ENCODE measurements at places on chromosomes 3 and 15.
A peak's percentile ranks its signal among the peaks of the same experiment; 100 is the strongest.

GRCh38 chr3:195260280-195260905, 10.6 kb downstream of the XXYLT1 start:
- no peak for DNase-seq

DNA sequence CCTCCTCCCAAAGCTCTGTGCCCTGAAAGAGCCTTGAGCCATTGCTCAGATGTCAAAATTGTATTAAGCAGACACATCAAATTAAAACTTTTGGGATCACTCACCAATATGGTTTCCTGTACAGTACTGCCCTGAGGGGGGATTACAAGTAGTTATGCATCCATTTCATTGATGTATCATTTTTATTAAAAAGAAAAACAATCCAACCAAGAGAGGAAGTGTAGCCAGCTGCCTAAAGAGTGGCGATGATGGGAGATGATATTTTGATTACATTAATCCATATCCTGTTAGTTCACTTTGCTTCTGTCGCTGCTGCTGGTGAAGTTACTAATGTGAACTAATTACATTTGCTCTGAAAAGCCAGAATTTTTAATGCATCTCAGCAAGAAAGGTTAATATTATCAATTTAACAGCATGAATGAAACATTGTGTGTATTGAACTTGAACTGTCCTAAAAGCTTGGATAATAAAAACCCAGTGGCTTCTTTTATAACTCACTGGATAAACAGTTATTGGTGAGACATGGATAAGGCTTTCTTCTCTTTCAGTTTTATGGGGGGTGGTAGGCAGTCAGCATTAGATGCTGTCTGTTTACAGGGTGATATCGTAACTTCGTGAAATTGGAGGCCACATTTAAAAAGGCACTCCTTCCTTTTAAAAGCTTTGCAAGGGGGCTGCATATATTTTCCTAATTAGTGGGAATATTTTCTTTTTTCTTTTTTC, 87.7 kb downstream of the IGF1R start:
- no peak for DNase-seq

DNA sequence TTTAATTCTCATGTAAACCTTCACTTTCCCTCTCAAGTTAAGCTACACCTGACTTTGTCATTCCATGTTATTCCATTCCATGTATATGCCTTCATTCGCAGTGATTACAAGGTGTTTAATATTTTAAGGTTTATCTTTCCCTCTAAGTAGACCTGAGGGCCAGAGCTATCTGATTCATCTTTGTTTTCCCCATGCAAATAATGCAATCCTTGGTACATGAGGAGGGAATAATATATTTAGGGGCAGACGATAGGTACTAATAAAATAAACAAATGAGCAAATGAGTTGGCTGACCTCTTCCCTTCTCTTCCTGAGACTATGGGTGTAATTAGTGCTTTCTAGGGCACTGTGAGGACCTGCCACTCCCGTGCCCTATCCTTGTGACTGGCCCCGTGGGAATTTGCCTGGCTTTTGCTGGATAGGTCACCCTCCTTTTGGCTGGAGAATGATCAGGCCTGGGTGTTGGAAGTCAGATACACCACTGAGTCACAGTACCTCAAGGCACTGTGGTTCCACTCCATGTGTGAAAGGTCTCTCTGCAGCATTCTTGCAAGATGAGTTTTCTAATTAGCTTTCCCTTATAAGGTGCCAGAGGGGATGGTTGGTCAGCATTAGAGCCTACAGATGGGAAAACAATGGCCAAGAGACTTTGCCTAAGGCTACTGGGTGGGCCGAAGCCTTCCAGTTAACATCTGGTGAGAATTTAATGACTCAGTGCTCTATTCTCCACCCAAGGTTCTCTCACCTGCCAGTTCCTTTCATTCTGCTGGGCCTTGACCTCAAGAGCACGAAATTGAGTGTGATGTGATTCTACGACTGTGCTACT, 183.2 kb downstream of the P3H2 start:
- no peak for DNase-seq

DNA sequence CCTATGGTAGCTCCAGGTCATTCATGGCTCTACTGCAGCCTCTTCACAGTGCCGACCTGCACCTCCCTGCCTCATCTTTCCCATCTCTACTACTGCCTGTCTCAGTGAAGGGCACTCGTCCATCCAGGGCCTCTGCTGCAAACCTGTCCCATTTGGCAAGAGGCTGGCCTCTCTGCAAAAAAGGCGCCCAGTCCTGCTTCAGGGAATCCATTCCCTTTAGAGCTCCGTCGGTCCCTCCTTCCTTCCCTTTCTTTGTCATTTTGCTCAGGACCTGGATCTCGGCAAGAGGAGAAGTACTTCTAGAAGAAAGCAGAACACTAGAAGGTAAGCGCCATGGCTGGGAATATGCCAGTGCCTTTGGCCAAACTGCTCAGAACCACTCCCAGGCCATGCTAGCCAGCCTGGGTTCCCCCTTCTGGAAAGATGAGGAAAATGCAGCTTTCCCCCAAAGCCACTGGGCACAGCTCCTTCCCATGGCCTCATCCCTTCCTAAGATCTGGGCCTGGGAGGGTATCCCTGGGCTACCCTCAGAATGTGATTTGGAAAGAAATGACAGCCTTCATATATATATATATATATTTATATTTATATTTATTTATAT, 6.4 kb upstream of the ISL2 start:
- no peak for DNase-seq

DNA sequence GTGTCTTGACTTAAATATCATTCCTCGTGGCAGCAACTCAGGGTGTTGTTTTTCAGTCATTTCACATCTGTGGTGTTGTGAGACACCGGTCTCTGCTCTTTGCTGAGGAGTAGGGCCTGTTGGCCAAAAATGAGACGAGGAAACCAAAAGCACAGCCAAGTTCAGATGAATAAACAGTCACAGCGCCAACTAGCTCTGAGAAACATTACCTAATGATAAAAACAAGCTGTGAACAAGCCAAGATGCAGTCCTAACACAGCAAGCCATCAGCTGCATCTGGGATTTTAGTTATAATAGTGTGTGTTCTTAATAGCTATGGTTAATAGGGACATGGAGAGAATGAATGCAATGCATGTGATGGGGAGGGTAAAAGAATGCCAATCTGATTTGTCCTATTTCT, 843.4 kb upstream of the DPPA4 start:
- no peak for DNase-seq

DNA sequence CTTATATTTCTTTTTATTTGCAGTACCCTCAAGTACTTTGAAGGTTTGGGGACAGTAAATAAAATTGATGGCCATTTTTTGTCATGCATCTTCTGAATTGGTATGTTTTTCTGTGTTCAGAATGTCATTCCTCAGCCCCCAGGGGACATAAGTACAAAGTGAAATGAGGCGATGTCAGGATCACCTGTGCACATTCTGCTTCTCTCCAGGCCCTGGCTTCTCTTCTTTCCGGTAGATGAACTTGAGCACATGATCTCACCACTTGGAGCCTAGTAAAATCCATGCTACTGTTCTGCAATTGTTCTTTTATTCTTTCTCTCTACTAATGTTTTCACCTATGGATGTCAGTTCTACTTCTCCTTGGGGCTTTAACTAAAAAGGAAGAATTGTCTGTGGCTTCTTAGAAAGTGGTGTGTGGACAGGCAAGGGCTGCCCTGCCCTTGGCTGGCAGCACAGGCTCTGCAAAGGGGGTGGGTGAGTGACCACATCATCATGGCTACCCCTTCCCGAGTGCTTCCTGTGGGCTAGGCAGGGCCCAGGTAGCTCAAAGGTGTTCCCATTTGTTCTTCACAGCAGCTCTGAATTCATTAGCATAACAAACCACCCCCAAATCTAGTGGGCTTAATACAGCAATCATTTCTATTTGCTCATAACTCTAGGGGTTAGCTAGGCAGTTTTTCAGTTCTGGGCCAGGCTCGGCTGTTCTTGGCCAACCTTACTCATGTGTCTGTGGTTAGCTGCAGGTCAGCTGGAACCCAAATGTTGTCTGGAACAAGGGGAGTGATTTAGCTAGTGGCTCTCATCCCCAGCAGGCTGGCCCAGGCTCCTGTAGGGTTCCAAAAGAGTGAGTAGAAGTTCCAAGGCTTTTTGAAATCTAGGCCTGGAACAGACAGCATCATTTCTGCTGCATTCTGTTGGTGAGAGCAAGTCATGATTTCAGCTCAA, 154.0 kb upstream of the CTDSPL start:
- no peak for DNase-seq

- DNase-seq, result no peak
Observed at GRCh38 chr3:126607214-126607908, 47.6 kb downstream of the TXNRD3 start.

DNA sequence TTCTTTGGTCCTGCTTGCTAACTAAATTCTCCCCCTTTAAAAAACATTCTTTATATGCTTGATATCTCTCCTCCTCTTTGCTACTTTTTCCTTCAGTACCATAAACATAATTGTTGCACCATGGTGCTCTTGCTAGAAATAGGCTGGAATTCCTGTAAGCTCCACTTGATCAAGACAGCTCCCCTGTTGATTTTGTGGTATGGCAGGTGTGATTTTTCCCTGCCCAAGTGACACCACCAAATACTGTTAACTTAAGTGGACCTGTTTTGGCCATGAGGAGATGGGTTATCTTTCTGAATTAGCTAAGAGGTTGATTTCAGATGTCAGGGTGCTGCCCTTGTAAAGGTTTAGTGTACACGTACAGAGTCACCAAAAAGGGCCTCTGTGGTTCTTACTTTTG, 205.3 kb downstream of the CDIN1 start:
- DNase-seq, result no peak

- DNase-seq, result no peak
Observed at GRCh38 chr15:86608461-86609205, 529.0 kb downstream of the AGBL1 start.

DNA sequence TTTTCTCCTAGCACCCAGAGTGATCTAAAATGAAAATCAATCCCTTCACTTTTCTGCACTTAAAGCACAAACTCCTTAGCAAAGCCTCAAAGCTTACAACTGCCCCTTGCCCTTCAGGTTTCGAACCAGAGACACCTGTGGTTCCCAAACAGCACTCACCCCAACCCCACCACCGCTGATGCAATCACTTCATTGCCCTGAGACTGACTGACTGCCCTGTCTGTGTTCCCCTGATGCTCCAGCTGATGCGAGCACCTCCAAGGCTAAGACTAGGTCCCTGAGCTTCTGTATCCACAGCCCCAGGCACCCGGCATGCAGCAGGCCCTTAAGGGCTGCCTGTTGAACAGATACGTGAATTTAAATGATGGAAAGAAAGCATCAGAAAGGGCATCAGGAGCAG, 127.3 kb downstream of the ZNF621 start:
- DNase-seq, result no peak

DNA sequence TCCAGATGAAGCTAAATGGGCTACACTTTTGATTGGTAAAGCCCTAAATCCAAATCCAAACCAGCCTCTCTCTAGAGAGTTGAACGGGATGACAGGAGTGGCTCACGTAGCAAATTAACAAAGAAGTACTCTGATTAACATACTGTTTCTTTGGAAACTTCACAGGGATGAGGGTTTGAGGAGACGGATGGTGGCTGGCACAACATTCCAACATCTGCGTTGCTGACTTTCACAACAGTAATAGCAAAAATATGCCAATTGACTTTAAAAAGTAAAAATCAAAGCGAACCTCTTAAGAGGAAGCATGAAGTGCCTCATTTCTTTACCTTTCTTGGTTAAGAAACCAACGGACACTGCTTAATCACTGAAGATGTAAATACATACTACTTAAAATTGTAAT, 181.4 kb downstream of the TBL1XR1 start:
- no peak for DNase-seq

GRCh38 chr15:63979262-63979793, 67.0 kb downstream of the DAPK2 start:
- no peak for DNase-seq

GRCh38 chr3:33439546-33440327, 468 bp downstream of the UBP1 start:
- DNase-seq, result peak; percentile 29

GRCh38 chr15:100895721-100896120, 16.1 kb downstream of the ALDH1A3 start:
- no peak for DNase-seq

DNA sequence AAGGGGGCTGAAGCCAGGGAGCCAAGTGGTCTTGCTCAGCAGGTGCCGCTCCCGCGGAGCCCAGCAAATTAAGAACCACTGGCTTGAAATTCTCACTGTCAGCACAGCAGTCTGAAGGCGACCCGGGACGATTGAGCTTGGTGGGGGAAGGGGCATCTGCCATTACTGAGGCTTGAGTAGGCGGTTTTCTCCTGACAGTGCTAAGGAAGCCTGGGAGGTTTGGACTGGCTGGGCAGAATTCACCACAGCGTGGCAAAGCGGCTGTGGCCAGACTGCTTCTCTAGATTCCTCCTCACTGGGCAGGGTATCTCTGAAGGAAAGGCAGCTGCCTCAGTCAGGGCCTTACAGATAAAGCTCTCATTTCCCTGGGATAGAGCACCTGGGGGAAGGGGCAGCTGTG, 57.0 kb upstream of the GPR149 start:
- no peak for DNase-seq

GRCh38 chr3:187291512-187292132, at the start of gene MASP1:
TSS of gene MASP1 (minus strand) at chr3:187291737. CDS start at chr3:187291632, 105 bp downstream.
- DNase-seq, result no peak

GRCh38 chr3:37905987-37906674, 44.5 kb downstream of the CTDSPL start:
- no peak for DNase-seq

- DNase-seq, result no peak
Observed at GRCh38 chr3:38560996-38561717, 65.0 kb downstream of the EXOG start.

DNA sequence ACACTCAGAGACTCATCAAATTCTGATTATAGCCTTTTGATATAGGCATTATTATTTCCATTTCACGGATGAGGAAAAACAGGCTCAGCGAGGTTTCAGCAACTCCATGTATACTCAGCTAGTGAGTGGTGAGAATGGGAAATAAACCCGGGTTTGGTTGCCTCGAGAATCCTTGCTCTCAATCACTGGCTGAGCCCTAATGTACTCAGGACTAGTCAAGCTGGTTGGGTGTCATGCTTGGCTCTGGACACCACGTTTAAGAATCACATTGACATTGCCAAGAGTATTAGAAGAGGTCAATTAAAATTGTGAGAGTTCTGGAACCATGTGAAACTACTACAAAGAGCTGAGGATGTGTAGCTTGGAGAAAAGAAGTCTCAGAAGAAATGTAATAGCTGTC, 444.5 kb downstream of the MFSD1 start:
- DNase-seq, result no peak

GRCh38 chr3:58047826-58048225, 39.6 kb downstream of the FLNB start:
- no peak for DNase-seq

GRCh38 chr3:194869482-194870169, 183.9 kb downstream of the FAM43A start:
- DNase-seq, result no peak

- DNase-seq, result no peak
Observed at GRCh38 chr3:186997061-186997460, 66.7 kb downstream of the ST6GAL1 start.

DNA sequence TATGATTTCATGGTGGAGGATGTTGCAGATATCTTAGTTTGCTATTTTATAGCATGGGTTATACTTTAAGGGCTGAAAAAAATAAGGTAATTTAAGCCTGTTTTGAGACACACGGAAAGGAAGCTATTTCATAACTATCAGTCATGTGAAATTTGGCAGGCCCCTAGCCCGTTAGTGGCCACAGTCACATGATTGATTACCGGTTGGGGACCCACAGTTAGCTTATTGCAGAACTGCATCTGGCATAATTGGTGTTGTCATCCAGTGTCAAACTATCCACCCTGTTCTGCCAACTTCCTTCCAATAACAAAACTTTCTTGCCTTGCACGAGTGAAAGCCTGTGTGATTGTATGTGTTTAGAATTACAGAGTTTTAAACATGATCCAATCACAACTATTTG, 35.2 kb downstream of the FNDC3B start:
- DNase-seq, result no peak

Measured in activated T-helper 1 cell treated with Interleukin-2 at 50 U/mL for 16 hours (primary cell).